Ascending aorta (tissue), 2 donors: ENCODE measurements at places on chromosomes 2 and 18. TPM values are rescaled to one million over a fixed set of nuclear protein-coding genes. Genes with fewer than 3 reads are reported as not detected.

DNA sequence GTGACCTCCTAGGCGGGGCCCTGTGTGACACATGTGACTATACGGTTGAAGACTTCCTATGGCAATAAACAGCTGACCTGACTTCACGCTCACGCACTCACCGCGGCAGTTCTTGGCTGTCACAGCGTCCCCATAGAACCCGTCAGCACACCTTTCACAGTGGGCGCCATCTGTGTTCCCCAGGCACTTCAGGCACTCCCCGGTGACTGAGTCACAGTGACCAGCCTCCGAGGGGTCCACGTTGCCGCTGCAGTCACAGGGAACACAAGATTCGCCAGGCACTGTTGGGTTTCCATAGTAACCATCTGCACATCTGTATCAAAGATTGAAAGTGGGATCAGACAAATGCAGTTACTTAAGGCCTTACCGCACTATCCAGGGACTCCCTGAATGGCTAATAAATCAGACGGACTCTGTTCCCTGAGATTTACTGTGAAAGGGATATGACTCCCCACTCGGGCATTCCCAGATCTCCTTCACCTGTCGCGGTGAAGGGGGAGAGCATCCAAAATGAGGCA is 94.5 kb downstream of the LAMA1 start:
- no peaks in the 10 kb centered on the region for H3K36me3 ChIP-seq
- no peak for DNase-seq
- no peaks in the 10 kb centered on the region for H3K27me3 ChIP-seq
- H3K27ac ChIP-seq: no peak overlapping the region

DNA sequence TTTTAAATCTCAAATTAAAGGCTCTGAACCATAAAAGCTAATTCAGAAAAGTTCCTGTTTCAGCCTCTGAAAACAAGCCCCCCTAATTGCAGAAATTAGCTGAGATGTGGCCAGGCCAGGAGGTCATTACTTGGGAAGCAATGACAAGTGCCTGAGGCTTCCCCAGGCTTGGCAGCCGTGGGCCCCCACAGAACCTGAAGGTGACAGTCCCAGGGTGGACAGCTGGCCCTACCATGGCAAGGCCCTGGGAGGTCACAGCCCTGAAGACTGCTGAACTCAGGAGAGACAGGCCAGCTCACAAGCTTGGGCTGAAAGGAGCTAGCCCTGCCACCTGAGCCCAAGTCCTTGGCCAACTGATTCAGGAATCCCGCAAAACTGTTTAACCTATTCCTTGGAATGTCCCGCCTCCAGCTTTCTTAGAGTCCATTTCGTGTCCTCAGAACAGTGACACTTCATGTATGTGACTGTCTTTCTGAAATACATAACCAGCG is 54.3 kb upstream of the PKDCC start:
- no peaks in the 10 kb centered on the region for H3K27me3 ChIP-seq
- no peak for DNase-seq
- peaks cover 28% of the 10 kb centered on the region for H3K4me1 ChIP-seq

GRCh38 chr18:28002841-28003240 is 174.1 kb downstream of the CDH2 start:
- no peaks in the 10 kb centered on the region for H3K27me3 ChIP-seq
- H3K36me3 ChIP-seq: no peaks in the 10 kb centered on the region
- H3K4me1 ChIP-seq: no peaks in the 10 kb centered on the region
- DNase-seq: no peak
- H3K4me3 ChIP-seq: no peak overlapping the region

- DNase-seq: no peak
- no peak overlapping the region for H3K27ac ChIP-seq
- no peaks in the 10 kb centered on the region for H3K4me1 ChIP-seq
Observed at GRCh38 chr2:188601927-188602326, 310.3 kb downstream of the GULP1 start.

- H3K27me3 ChIP-seq: no peaks in the 10 kb centered on the region
- H3K27ac ChIP-seq: no peak overlapping the region
- no peaks in the 10 kb centered on the region for H3K36me3 ChIP-seq
- no peak overlapping the region for H3K4me3 ChIP-seq
Observed at GRCh38 chr18:30859036-30859435, 183.5 kb downstream of the DSC3 start.

GRCh38 chr2:64627860-64628841 is 25.6 kb downstream of the SERTAD2 start:
- H3K27ac ChIP-seq: no peak overlapping the region
- H3K36me3 ChIP-seq: no peaks in the 10 kb centered on the region
- H3K4me1 ChIP-seq: no peaks in the 10 kb centered on the region
- DNase-seq: no peak

C2orf66 gene
- total RNA-seq: not detected

POTEJ gene
- total RNA-seq: not detected
